Sigmoid colon (tissue), 7 donors: ENCODE measurements at places on chromosomes 7 and 10. TPM values are rescaled to one million over a fixed set of nuclear protein-coding genes. Genes with fewer than 3 reads are reported as not detected.

DNA sequence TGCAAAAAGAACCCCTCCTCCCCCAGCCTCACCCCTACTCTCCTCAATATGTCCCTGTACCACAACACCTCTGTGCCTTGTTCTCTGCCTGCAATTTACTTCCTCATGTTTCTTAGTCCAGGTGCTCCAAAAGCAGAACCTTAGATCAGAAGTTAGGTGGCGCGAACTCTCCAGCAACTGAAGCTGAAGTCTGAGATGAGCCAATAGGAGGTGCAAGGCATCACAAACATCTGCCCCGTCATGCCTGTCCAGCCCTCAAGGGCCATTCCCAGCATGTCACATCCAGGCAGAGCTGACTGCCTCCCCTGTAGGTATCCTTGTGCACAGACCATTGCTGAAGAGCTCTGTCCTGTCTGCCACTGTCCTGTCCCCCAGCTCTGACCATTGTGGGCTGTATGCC lies 508.8 kb downstream of the GRID1 start:
- no peak overlapping the region for H3K27ac ChIP-seq
- no peaks in the 10 kb centered on the region for H3K27me3 ChIP-seq
- no peaks in the 10 kb centered on the region for H3K36me3 ChIP-seq
- DNase-seq, result no peak

GRCh38 chr10:84118395-84119006 lies 20.8 kb upstream of the GHITM start:
- H3K27me3 ChIP-seq, result no peaks in the 10 kb centered on the region
- no peaks in the 10 kb centered on the region for H3K36me3 ChIP-seq
- no peaks in the 10 kb centered on the region for H3K4me1 ChIP-seq

Gene CHAT
- total RNA-seq, result not detected

- H3K36me3 ChIP-seq, result no peaks in the 10 kb centered on the region
- DNase-seq, result no peak
- no peaks in the 10 kb centered on the region for H3K27me3 ChIP-seq
- H3K4me3 ChIP-seq, result no peak overlapping the region
- no peak overlapping the region for H3K27ac ChIP-seq
Measured at GRCh38 chr7:11332865-11333228, 359.2 kb downstream of the PHF14 start.

GRCh38 chr7:5234852-5235831 lies 45.1 kb downstream of the WIPI2 start:
- H3K27ac ChIP-seq, result no peak overlapping the region
- H3K36me3 ChIP-seq, result peaks cover 17% of the 10 kb centered on the region
- peaks cover 3% of the 10 kb centered on the region for H3K4me1 ChIP-seq

DNA sequence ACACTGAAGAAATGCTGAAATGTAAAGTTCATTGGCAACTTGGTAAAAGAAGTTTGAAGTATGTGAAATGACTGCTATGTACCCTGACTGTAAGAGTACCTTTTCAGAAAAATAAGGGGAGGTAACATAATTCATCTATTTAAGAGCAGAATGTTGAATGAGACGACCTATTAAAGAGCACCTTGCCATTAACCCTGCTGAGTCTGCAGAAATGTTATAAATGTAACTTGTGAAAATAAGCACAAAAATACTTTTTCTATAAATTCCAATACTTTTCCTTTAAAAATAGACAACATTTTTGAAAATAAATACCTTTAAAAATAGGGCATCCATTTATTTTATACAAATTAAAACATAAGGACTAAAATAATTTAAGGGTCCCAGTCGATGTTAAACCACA lies 7.7 kb downstream of the TM9SF3 start:
- H3K4me1 ChIP-seq, result peaks cover 63% of the 10 kb centered on the region
- no peak overlapping the region for H3K27ac ChIP-seq
- H3K27me3 ChIP-seq, result no peaks in the 10 kb centered on the region
- H3K4me3 ChIP-seq, result no peak overlapping the region
- no peaks in the 10 kb centered on the region for H3K36me3 ChIP-seq

Gene NEUROG3
- total RNA-seq, result not detected

- H3K36me3 ChIP-seq, result no peaks in the 10 kb centered on the region
- DNase-seq, result no peak
- H3K4me1 ChIP-seq, result no peaks in the 10 kb centered on the region
- H3K27ac ChIP-seq, result no peak overlapping the region
Measured at GRCh38 chr7:29588900-29589696, 25.5 kb downstream of the PRR15 start.

DNA sequence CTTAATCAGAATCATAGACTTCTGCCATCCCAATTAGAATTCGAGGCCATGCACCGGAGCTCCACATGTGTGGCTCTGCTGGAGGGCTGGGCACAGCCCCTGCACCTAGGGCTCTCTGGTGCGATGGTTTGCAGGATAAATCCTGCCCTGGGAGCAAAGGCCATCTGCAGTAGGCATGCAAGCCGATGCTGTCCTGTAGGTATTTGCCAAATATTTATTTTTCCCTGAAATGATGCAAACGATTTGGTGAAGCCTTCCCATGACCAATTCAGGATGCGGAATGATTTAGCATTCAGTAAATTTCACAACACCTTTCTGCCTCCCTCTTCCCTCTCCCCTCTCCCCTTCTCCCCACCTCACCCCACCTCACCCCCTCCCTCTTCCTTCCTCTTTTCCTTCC lies 170.6 kb downstream of the EBF3 start:
- H3K36me3 ChIP-seq, result no peaks in the 10 kb centered on the region
- H3K27ac ChIP-seq, result no peak overlapping the region
- H3K27me3 ChIP-seq, result no peaks in the 10 kb centered on the region
- DNase-seq, result no peak
- no peak overlapping the region for H3K4me3 ChIP-seq
- H3K4me1 ChIP-seq, result no peaks in the 10 kb centered on the region

DNA sequence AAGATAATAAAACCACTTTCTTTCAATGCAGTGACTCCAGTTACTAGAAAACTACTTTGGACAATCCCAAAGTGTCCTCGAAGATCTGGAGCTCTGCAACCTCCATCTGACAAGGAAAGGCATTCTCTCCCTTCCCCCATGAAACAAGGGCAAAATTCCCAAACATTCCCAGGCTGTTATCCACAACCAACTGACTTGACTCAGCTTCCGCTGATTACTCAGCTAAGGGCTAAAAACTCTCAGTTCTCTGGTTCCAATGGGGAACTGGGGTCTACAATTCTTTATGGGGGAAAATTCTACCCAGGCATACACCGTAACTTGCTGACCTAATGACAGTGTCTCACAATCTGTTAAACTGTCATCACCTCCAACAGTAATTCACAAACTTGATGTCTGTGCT lies 48.4 kb downstream of the SFMBT2 start:
- DNase-seq, result no peak
- no peak overlapping the region for H3K4me3 ChIP-seq
- no peaks in the 10 kb centered on the region for H3K27me3 ChIP-seq
- H3K27ac ChIP-seq, result no peak overlapping the region
- H3K4me1 ChIP-seq, result no peaks in the 10 kb centered on the region

Gene OR13A1
- total RNA-seq, result not detected

DNA sequence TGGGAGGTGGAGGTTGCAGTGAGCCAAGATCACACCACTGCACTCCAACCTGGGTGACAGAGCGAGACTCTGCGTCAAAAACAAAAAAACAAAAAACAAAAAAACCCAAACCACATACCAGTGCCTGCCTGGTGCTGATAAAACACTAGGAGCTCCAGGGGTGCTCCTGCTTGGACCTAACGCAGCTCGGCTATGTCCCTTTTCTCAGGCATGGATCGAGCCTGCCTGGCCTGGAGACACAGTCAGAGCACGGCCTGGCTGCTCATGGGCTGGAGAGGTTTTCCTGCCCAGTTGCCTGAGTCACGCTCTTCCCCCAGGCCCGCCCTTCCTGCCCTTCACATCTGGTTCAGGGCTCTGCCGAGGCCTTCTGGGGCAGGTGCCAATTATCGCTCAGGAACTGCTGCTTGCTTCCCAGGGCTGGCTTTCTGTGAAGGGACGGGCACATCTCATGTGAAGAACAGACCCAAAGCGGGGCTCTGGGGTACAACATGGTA lies 12.6 kb upstream of the NPFFR1 start:
- peak; percentile 95 for DNase-seq
- H3K4me1 ChIP-seq, result peaks cover 17% of the 10 kb centered on the region
- H3K4me3 ChIP-seq, result no peak overlapping the region
- H3K36me3 ChIP-seq, result no peaks in the 10 kb centered on the region

DNA sequence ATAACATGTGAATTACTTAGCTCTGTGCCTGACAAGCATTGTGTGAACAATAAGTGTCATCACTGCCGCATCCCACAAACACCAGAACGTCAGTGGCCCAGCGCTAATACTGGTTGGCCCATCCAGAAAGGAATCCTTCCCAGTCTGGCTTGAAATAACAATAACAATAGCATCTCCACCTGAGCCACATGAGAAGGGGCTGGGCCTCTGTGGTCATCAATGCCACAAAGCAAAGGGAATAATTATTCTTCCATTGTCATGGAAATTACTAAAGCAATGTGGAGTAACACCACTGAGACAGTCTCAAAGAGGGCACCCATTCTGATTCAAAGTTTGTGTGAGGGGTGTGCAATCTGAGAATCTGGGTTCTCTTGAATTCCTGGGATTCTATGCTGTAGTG lies 105.7 kb upstream of the INHBA start:
- no peak overlapping the region for H3K4me3 ChIP-seq
- no peak for DNase-seq
- H3K36me3 ChIP-seq, result no peaks in the 10 kb centered on the region
- no peaks in the 10 kb centered on the region for H3K27me3 ChIP-seq
- no peak overlapping the region for H3K27ac ChIP-seq
